ENCODE measurements at places on chromosomes 12 and 14. TPM values are rescaled to one million over a fixed set of nuclear protein-coding genes. Genes with fewer than 3 reads are reported as not detected.
A peak's percentile ranks its signal among the peaks of the same experiment; 100 is the strongest.

The HPD gene
- total RNA-seq, result 1.9 TPM

The NKX2-8 gene
- total RNA-seq, result 0.46 TPM

The KRT78 gene
- not detected for total RNA-seq

The CISTR gene
- not detected for total RNA-seq

The KRT6C gene
- total RNA-seq, result not detected

The PTPRB gene
- 36.8 TPM for total RNA-seq

The SIX1 gene
- 7.1 TPM for total RNA-seq

DNA sequence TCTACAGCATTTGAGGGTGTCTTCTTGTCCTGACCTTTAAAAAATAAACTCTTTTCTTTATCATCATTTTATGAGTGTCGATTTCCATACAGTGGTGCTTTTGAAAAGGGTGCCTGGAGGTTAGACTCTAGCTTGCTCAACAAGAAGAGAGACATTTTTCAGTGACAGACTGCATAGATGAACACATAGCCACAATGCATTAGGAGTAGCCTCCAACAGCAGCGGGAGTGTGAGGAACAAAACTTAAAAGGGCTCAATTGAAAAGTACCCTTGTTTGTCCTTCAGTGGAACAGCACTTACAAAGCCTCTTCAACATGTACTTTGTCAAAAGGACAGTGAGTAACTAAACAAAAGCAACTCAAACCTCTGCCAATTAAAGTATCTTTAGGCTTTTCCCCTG, 119.3 kb downstream of the SOX5 start:
- H3K27ac ChIP-seq, result no peak overlapping the region
- no peaks in the 10 kb centered on the region for H3K36me3 ChIP-seq
- no peaks in the 10 kb centered on the region for H3K4me1 ChIP-seq
- no peaks in the 10 kb centered on the region for H3K27me3 ChIP-seq
- no peak overlapping the region for H3K4me3 ChIP-seq
- no peak for DNase-seq

- no peaks in the 10 kb centered on the region for H3K27me3 ChIP-seq
- no peak for DNase-seq
- H3K36me3 ChIP-seq, result no peaks in the 10 kb centered on the region
- H3K4me1 ChIP-seq, result no peaks in the 10 kb centered on the region
- H3K4me3 ChIP-seq, result no peak overlapping the region
- peak overlapping the region; percentile 3 for H3K27ac ChIP-seq
These were observed 49.4 kb downstream of the LTBP2 start for GRCh38 chr14:74562515-74563232.

DNA sequence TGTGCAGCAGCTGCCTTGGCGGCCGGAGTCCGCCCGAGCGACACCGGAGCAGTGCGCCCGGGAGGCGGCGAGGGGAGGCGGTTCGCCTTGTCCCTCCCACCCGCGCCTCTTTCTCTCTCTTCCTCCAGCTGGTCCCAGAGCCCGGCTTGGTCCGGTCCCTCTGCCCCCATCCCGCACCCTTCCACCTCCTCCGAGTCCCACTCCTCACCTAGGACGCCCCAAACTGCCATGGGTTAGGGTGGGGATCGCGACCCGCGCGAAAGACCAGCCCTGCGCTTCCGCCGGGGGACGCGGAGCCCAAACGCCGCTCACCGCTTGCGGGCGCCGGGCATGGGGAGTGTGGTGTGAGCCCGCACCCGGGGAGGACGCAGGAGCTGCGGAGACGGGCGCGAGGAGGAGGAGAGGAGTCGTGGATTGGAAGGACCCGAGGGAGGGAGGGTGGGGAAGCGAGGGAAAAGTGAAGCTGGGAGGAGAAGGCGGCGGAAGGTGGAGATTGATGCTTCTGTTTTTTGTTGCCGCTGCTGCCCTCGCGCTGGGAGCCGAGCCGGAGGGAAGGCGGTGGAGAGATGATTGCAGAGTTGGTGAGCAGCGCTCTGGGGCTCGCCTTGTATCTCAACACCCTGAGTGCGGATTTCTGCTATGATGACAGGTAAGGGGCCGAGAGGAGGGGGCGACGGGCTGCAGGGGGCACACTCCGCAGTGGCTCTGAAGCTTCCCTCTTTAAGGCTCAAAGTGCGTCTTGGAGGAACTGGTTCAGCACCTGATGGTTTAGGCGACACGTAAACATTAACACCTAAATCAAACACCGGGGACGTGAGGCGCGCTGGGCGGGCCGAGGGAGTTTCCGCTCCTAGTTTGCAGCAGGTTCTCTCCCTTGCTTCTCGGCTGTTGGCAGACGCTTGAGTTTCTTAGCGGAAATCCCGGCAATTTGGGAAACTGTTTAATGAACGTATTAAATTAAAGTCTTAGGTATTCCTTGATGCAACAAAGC, 610 bp downstream of the TMTC2 start:
- H3K4me3 ChIP-seq, result peak overlapping the region; percentile 90
- peak overlapping the region; percentile 98 for H3K27ac ChIP-seq
- H3K27me3 ChIP-seq, result no peaks in the 10 kb centered on the region
- H3K36me3 ChIP-seq, result no peaks in the 10 kb centered on the region

DNA sequence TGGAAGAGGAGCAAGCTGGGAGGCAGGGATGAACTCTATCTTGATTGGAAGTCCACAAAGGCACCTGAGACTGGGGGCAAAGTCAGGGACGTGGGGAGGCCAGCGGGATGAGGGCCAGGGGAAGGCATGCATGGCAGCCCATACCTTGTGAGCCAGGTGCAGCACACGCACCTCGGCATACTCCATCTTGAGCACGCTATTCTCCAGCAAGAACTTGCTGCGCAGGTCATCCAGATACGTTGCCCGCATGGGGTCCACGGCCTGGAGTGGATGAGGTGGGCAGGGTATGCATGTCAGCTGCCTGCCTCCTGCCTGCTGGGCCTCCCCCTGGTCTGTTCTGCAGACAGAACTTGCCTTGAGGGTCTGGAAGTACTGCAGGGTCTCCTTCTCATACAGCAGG, 3.9 kb downstream of the RABGGTA start:
- no peaks in the 10 kb centered on the region for H3K36me3 ChIP-seq
- no peak overlapping the region for H3K4me3 ChIP-seq
- no peak overlapping the region for H3K27ac ChIP-seq

DNA sequence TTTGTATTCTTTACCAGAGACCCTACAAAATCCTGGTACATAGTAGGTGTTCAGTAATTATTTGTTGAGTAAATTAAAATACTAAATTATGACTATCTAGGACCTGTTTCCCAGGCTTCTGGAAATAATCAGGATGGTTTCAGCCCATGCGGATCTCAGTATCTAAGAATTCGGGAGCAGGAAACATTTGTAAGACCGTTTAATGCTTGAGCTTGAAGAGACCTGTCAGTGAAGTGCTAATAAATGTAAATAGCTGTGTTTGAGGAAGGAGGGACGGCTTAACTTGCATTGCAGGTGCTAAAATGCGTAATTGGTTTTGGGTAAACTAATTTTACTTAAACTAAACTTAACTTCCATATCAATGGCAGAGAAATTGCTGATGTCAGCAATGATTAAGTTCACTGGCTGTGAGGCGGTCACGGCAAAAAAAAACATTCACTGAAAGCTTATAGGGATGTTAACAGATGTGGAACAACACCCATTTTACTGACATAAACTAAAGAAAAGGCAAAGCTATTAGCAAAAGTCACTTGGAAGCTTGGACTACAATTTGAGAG, 28.6 kb upstream of the AEBP2 start:
- no peaks in the 10 kb centered on the region for H3K36me3 ChIP-seq
- peak overlapping the region; percentile 30 for H3K27ac ChIP-seq
- no peak overlapping the region for H3K4me3 ChIP-seq
- no peaks in the 10 kb centered on the region for H3K4me1 ChIP-seq

GRCh38 chr12:7130701-7131501, 730 bp downstream of the CLSTN3 start:
- H3K4me1 ChIP-seq, result peaks cover 7% of the 10 kb centered on the region
- DNase-seq, result peak; percentile 63
- H3K4me3 ChIP-seq, result peak overlapping the region; percentile 67
- no peaks in the 10 kb centered on the region for H3K36me3 ChIP-seq

DNA sequence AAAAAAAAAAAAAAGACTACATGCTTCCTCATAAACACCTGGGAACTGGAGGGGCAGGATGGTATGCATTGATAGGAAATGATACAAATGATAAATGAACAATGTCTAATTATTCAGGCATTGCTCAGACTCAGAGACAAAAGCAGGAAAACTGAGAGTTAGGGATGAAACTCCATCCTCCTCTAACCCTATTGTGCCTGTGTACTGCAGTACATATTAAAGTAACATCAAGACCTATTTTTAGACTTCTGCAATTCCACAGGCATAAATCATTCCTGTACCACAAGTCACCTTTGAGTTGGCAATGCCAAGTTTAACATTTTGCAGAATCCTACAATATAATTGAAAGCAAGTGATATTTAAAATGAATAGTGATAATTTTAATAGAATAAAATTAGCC, 156.5 kb upstream of the USP15 start:
- H3K27ac ChIP-seq, result no peak overlapping the region
- no peaks in the 10 kb centered on the region for H3K4me1 ChIP-seq
- DNase-seq, result no peak
- no peak overlapping the region for H3K4me3 ChIP-seq
- no peaks in the 10 kb centered on the region for H3K36me3 ChIP-seq

DNA sequence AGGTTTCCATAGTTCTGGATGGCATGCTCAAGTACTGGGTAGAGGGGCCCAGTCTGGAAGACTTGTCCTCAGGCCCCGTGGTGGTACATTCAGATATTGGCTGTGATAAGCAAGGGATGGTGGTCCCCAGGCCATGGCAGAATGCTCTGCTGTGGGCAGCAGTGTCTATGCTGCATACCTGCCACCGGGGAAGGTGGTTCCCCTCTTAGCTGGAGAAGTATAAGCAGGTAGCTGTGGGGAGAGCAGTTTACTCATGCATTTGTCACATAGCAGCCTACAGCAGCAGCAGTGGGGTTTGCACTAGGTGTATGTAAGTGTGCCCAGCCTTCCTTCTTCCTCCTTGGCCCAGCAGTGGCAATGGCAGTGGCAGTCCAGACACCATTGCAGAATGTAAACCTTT, 69.3 kb upstream of the ADAMTS20 start:
- no peak for DNase-seq
- H3K4me1 ChIP-seq, result no peaks in the 10 kb centered on the region
- H3K4me3 ChIP-seq, result no peak overlapping the region
- H3K36me3 ChIP-seq, result no peaks in the 10 kb centered on the region

- no peaks in the 10 kb centered on the region for H3K27me3 ChIP-seq
- no peaks in the 10 kb centered on the region for H3K36me3 ChIP-seq
- no peak overlapping the region for H3K4me3 ChIP-seq
- H3K4me1 ChIP-seq, result no peaks in the 10 kb centered on the region
These were observed 35.2 kb downstream of the ASCL1 start for GRCh38 chr12:102992720-102993119.

DNA sequence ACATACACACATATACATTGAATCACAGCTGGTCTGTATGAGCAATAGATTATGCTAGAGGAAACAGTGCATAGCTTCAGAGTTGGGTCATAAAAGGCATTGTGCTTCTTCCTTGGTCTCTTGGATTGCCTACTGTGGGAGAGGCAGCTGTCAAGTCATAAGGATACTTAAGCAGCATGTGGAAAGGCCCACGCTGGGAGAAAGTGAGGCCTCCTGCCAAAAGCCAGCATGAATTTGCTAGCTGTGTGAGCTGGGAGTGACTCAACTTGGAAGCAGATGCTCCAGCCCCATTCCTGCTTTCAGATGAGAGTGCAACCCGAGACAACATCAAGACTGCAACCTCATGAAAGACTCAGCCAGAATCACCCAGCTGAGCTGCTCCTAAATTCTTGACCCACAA, 311.9 kb upstream of the TBX3 start:
- no peak overlapping the region for H3K27ac ChIP-seq
- no peak overlapping the region for H3K4me3 ChIP-seq
- H3K36me3 ChIP-seq, result no peaks in the 10 kb centered on the region

DNA sequence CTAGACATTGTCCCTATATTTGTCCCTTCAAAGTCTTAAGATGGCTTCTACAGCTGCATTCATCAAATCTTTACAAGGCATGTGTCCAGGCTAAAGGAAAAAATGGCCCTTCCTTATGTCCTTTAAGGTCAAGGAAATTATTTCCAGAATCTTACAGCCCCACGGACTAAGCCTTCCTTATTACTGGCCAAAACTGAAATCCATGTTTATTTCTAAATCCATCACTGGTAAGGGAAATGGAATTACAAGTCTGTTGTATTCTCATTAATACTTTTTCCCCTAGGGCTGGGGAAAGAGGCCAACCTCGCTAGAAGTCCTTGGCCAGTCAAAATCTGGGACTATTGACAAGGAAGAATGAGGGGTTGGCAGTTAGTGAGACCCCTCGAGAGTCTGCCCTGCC, 252.5 kb downstream of the TMEM132C start:
- H3K36me3 ChIP-seq, result no peaks in the 10 kb centered on the region
- H3K4me1 ChIP-seq, result no peaks in the 10 kb centered on the region
- H3K4me3 ChIP-seq, result no peak overlapping the region

DNA sequence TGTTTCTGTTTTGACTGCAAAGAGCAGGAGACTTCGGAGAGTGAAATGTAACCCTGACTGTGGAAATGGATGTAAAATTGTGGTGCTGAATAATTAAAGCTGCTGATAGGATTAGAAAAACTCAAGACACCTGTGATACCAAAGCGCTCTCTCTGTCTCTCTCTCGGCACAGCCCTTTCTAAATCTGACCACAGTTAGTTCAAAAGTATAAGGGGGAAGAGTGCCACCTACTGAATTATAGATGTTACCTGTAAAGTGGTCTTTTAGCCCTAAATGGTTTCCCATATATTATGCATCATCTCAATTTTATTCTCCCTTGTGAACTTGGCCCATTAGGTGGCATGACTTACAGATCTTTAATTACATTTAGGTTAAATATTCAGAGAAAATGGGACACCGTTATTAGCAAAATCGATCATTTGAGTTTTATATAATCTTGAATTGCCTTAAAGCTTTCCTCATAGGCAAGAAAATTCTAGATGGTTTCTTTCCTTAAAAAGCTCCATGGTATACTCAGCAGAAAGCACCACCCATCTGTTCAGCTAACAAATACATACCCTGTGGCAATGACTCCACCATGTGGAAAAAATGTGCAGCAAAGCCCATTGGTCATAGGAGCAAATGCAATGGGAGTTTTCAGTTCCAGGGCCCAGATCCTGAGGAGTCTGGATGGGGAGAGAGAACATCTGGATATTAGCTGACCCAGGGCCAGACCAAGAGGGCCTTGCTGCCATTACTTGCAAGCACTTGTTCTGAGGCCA, 18.1 kb downstream of the RFC5 start:
- H3K4me1 ChIP-seq, result no peaks in the 10 kb centered on the region
- no peak overlapping the region for H3K4me3 ChIP-seq
- no peaks in the 10 kb centered on the region for H3K27me3 ChIP-seq
- no peaks in the 10 kb centered on the region for H3K36me3 ChIP-seq
- no peak for DNase-seq

DNA sequence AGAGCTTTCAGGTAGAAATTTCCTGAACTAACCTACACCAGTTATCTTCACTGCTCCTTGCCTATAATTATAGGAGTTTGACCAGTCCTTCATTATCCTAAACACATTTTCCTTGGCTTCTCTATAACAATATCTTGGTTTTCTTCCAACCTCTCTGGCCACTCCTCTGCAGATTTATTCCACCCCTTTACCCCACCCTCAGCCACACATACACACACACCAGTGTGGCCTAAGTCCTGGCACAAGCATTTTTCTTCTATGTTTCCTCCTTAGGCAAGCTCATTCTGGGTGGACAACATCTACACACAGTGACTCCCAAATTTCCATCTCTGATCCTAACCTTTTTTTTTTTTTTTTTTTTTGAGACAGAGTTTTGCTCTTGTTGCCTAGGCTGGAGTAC, 25.1 kb downstream of the CDK17 start:
- no peaks in the 10 kb centered on the region for H3K27me3 ChIP-seq
- peaks cover 9% of the 10 kb centered on the region for H3K4me1 ChIP-seq
- DNase-seq, result no peak
- H3K4me3 ChIP-seq, result no peak overlapping the region
